Thoracic aorta (tissue), 2 donors: ENCODE measurements at places on chromosomes 12 and 14.

- DNase-seq = no peak
These were observed 209.5 kb upstream of the STXBP6 start for GRCh38 chr14:25259470-25259869.

GRCh38 chr14:45246691-45247090 is 6.3 kb downstream of the MIS18BP1 start:
- DNase-seq = no peak

- DNase-seq = peak; percentile 25
These were observed 42.6 kb upstream of the FOXJ2 start for GRCh38 chr12:7989827-7990491.

- no peak for DNase-seq
These were observed 1354.8 kb downstream of the LRFN5 start for GRCh38 chr14:42961509-42961908.

DNA sequence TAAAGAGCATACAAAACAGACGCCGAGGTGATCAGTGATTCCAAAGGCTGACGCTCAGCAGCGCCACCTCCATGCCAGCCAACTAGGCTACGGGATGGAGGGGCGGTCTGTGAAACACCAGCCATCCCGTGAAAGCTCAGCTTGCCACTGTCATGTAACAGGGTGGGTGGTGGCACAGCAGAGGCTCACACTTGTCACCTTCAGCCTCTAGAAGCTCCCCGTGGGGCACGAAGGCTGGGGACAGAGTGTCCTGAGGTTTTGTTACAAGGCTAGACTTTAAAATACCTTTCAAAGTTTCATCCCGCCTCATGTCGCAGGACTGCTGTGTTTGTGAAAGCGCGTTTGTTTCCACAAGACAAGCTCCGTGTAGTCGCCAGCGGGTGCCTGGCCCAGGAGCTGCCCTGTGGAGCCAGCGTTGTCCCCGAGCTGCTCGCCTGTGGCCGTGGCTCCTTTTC is 20.7 kb downstream of the XRCC3 start:
- DNase-seq = no peak
